ENCODE measurements at places on chromosomes 16 and 17.

DNA sequence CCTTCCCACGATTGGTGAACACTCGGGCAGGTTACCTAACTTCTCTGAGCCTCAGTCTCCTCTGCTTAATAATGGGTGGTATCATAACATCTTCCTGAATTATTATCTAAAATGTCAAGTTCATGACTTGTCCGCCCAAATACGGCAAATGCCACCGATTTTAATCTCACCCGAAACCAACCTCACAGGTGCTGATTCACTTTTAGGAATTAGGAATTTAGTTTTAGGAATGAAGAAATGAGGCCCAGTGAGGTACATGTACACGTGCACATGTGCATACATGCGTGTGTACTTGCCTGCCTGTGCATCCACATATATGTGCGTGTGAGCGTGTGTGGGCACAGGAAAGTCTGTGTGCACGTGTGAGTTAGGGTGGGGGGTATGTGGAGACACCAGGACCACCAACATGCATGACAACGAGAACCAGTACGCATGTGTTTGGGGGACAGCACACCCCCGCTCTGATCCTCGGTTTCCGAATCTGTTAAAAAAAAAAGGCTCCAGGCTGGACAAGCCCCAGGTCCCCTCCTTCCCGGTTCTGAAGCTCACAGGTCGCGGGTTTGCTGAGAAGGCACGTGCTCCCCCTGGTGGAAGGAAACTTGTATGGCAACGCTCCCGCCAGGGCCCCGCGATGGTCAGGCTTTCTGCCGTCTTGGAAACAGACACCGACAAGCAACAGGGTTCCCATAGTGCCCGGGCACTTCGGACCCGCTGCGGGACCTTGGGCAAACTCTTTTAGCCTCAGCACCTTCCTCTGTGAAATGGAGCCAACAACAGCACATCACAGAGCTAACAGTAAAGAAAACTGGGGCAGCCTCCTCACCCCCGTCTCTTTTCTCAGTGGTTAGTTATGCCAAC, 219.2 kb downstream of the RBFOX3 start:
- peak; percentile 94 for DNase-seq

DNA sequence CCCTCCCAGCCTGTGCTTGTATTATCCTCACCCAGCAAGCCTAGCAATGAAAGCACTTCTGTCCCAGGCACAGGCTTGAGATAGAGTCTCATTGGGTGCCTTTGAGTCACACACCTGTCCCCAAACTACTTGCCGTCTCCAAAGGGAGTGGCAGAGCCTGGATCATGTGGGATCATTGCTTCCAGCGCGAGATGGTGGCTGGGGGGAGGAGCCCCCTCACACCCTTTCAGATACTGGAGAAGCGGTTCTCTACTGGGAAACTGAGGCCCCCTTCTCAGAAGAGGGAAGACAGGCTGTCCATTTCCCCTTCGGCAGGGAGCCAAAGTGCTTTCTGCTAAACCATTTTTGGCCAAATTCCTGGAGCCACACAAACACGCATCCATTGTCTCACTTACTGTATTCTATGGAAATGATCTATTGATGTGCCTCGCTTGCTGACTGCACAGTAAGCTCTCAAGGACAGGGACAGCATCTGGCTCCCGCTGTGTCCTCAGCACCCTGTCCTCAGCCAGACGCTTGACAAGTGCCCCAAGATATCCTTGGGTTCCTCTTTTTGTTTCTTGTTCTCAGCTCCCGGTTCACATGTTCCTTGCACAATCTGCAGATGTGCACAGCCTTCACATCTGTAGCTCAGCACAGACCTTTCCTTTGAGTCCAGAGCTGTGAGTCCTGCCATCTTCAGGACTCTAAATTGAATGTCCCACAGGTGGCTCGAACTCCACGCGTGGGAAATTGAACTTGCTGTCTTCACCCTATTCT, 26.0 kb upstream of the DLX3 start:
- no peak for DNase-seq

DNA sequence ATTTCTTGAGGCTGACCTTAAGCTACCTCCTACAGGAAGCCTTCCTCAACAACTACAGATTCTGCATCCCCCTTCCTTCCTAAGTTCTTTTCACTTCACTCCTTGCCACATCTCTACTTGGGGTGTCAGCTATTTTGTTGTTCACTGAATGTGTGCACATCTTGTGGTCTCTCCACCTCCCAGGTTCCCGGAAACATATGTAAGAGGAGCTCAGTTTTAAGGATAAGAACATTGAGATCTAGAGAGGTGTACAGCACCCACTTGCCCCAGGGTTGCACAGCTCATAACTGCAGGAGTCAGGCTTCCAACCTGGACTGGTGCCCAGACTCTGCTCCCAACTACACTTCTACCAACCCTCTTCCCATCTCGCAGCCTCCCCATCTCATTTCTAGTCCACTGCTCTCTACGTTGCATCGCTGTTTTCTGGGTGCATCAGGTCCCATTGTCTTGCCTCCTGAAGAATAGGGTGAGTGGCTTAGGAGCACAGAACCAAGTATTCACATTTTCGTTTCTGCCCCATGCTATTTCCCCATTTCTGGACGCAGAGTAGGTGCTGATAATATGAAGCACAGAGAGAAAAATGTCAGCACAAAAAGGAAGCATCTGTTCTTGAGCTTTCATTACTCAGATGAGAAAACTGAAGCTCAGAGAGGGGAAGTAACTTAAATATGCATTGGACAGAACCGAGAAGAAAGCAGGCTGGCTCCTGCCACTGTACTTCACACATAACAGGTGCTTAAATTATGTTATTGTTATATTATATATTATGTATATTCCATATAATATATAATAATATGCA, 292.0 kb upstream of the CCL2 start:
- no peak for DNase-seq

- DNase-seq = no peak
Measured at GRCh38 chr17:73749928-73750605, 105.8 kb upstream of the SDK2 start.

GRCh38 chr17:46962374-46962790, 16.7 kb downstream of the RPRML start:
- DNase-seq = no peak

DNA sequence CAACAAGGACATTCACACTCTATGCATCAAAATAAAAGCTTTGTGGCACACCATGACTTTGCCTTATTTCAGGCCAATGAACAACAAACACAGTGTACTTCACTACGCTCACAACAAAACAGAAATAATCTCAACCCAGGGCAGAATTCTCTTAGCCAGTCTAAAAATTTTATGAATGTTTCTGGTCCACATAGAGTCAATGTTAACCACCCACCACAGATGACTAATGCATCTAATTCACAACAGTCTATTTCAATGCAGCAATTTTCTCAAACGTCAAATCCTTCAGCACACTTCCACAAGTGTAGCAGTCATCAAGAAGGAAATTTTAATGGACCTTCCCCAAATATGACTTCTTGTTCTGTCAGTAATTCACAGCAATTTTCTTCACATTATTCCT, 101.7 kb downstream of the CHD9 start:
- no peak for DNase-seq

- no peak for DNase-seq
Measured at GRCh38 chr16:2829501-2830354, at the start of gene ZG16B. Gene ZG16B, plus strand, starts transcription at chr16:2830303. Its CDS starts 139 bp downstream, at chr16:2830442.

DNA sequence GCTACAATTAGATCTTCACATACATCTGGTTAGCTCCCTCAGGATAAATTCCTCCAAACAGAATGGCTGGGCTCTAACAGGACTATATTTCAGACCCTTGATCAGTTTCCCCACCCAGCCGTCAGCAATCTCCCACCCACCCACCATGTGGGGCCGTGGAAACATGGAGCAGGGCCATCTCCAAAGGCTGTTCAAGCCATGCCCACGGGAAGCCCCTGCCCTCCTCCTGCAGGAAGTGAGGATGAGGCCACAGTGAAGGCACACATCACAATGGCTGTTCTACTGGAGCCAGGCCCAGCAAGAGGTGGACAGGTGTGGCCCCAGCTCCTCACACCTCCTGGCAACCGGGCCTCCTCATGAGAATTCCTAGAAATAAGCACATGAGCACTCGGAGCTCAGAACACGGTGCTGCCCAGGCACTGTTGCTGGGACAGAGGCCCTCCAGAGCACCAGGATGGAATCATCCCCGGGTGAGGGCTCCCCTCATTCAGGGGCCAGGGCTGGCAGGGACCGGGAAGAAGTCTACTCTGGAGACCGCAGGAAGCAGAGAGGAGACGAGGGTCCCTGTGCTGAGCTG, at the start of gene LITAFD:
Gene LITAFD, plus strand, starts transcription at position 311 of the 577 bp plus-strand sequence. CDS start 2,005 bp downstream, outside the sequence.
- DNase-seq = no peak

DNA sequence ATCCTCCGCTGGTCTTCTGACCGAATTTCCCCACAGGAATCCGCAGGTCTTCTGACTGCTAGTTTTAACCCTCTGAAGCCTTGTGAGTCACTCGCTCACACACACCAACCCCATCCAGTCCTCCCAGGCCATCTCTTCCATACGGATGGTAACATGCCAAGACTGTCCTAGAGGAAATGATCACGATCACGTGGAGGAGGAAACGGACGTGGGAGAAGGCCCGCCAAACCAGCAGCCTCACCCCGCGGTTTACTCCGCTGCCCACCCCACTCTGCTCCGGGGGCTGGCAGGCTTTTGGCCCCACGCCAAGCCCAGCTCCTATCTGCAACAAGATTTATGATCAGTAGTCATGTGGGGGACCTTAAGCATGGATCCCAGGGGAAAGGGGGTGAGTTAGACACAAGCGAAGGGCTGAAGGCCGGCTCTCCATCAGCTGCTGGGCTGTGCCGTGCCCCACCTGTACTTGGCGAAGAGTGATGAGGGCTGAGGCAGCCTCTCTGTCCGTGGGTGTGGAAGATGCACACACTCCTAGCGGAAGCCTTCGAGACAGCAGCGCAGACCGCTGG, 1.5 kb upstream of the FAAP100 start:
- no peak for DNase-seq

- no peak for DNase-seq
Measured at GRCh38 chr17:55237841-55238178, 26.9 kb upstream of the HLF start.

DNA sequence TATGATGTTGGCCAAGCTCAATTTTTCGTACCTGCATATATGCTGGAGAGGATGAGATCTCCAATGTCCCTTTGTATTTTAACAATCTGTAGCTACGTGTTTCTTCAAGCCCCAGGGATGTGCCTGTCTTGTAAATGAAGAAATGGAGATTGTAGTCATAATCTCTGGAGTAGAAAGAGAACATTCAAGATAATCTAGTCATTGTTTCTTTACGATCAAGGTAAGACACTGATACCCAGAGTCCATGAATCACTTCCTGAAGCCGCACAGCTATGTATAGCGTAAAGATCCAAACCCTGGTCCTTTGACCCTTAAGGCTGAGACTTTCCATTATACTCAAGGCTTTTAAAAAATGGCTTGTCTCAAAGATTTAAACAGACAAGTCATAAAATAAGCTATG, 205.5 kb downstream of the HS3ST3B1 start:
- DNase-seq = no peak

DNA sequence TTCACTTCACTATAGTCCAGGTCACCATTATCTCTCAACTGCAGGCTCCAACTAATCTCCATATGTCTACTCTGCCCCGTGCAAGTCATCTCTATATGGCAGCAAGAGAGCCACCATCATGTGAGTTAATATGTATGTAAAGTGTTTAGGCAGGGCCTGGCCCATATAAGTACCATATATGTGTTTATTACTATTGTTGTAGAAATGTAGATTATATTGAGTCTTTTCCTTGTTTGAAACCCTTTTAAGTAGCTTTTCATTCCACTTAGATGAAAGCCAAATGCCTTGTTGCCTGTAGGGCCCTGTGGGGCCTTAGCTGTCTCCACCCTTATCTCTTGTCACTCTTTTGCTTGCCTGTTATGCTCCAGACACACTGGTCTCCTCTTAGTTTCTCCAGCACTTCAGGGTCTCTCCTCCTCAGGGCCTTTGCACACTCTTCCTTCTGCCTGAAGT, 164.0 kb downstream of the PHKB start:
- no peak for DNase-seq

DNA sequence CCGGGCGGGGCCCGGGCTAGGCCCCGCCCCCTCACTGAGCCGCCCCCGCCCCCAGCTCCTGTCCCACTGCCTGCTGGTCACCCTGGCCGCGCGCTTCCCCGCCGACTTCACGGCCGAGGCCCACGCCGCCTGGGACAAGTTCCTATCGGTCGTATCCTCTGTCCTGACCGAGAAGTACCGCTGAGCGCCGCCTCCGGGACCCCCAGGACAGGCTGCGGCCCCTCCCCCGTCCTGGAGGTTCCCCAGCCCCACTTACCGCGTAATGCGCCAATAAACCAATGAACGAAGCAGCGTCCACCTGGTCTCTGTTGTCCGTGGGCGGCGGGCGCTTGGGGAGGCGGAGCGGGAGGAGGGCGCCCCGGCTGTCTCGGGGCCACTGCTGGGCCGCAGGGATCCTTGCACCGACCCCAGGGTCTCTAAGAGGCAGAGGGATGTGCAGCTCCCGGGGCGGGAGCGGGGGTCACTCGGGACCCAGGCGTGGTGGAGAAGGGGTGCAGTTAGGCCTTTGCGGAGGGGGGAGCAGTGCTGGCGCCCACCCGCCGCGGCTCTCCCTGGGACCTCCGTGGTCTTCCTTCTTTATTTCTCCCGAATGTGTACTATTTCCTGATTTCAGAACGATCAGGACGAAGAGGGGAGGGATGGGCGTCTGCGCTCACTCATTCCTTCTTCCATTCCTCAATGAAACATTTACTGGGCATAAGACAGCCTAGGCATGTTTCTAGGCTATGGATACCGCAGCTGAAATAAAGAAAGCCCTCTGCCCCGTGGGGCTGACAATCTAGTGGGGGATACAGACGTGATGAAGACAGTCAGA, 2.0 kb downstream of the HBZ start:
- peak; percentile 67 for DNase-seq

- DNase-seq = no peak
Measured at GRCh38 chr16:55116165-55116920, 185.7 kb downstream of the IRX5 start.

- DNase-seq = peak; percentile 95
Measured at GRCh38 chr17:66777689-66778225, 57.2 kb upstream of the CACNG5 start.

- DNase-seq = no peak
Measured at GRCh38 chr17:80862978-80863377, 128.7 kb upstream of the CHMP6 start.

DNA sequence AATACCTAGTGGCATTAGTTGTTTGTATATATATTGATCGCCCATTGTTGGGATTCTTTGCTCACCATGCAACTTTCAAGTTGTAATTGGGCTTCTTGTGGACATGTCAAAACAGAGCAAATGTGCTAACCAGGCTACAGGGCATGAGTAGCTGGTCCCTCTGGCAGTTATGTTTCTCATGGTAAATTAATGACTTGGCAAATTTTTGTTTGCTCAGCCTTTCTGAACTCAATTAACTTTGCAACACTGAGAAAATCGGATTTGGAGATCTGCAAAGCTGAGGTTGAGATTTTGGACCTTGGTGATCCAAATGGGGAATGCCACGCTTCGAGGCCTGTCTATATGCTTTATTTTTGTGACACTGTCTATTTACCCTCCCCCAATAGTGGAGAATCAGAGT, 138.5 kb upstream of the PIRT start:
- no peak for DNase-seq
